Psoas muscle (tissue), 8 donors: ENCODE measurements at places on chromosomes 11 and 22.

GRCh38 chr22:44663256-44663999 is 38.6 kb upstream of the PRR5 start:
- DNase-seq = no peak

GRCh38 chr11:35491231-35491871 is 34.1 kb downstream of the PAMR1 start:
- DNase-seq = no peak

DNA sequence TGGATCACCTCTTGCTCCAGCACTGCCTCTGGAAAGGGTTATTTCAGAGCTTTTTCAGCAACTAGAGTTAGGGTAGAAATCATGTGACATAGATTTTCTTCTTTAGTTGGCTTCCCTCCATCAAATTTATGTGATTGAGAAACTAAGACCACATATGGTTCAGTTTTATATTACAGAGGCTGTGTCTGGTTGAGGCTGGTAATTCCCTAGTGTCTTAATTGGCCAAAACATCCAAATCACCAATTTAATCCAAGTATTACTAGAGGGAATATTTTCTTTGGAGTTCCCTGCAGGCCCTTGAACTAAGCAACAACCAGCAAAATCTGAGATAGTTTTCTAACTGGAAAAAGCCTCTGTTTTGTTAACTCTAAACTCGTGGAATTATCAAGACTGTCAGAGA is 136.3 kb downstream of the ARHGAP42 start:
- no peak for DNase-seq

DNA sequence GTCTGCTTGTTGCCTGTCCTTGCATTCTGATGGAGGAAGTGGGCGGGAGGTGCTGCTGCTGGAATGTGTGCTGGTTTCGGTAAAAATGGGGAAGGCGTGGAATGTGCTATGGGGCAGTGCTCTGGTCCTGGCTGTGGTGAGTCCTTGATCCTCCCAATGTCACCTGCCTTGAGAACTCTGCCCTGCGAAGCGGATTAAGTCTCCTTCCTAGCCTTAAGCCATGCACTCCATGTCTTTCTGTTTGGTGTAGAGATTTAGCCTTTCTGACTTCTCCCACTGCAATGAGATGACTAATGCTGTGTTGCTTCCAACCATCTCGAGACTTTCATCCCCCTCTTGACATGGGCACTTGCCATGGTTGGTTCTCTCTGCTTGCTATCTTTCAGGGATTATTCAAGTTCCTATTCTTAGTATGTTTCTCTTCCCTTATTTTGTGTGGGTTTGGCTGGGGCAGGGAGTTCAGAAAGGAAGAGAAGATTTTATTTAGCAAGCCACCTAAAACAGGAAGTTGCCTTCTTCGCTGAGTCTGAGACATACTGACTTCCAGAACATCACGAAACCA is 687.9 kb downstream of the NTM start:
- no peak for DNase-seq

DNA sequence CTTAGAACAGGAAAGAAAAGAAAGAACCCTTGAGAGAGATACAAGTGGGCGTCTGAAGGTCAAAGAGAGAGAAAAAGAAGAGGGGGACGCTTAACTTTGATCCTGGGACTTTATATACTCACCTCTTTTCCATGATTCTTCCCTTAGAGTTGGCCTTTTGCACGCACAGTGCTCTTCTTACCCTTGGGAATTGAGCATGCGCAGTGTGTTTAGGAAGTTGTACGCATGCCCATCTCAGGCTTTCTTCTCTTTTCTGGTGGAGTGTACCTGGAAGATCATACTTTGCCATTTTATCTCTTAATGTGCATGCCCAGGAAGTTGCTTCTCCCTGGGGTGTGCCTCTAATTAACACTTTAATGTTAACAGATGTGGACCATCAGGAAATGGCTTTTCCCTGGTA is 229.6 kb upstream of the ANO3 start:
- DNase-seq = no peak

GRCh38 chr11:113281052-113281725 is 33.2 kb upstream of the TTC12 start:
- DNase-seq = no peak

GRCh38 chr22:25202290-25202921 is 2.7 kb downstream of the CRYBB3 start:
- no peak for DNase-seq

DNA sequence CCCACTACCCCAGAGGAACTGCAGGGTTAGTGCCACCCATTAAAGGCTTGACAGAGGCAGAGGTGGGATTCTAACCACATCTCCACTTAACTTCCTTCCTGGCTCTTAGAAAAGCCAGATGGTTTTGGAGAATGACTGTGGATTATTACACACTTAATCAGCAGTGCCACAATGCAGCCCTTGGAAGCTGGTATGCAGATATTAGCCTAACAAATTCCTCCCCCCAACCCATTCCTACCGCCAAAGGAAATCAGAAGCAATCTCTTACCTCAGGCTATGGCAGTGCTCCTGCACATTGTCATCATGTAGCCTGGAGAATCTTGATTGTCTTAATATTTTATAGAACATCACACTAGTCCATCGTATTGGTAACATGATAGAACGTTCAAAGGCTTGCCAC is 23.2 kb upstream of the NRGN start:
- DNase-seq = no peak

GRCh38 chr11:62458212-62459002 is 39.6 kb downstream of the SCGB1A1 start:
- no peak for DNase-seq

DNA sequence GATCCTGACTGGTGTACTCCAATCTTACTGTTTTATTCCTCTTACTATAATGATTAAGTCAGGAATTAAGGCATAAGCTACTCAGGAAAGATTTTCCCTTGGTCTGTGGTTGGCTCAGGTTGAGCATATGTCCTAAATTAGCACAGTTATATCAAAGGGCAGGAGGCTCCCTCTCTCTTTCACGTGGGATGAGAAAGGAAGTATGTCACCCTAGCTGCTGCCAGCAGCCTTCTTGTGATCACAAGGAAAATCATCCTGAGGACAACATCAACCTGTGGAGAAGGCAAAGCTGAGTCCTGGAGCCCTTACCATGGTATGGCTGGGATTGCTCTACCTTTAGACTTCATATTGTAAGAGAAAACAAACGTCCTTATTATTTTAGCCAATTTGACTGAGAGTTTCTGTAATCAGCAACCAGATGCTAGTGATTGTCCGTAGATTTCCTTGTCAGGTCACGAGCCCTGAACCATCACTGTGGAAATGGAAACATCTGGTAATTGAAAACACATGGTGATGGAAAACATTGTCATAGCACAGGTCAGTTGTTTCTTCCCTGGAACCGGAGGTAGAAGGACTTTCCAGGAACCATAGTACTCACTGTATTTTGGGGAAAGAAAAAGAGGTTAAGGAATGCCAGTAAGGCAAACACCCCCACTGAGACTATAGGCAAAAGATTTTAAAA is 40.6 kb upstream of the DEUP1 start:
- DNase-seq = no peak

GRCh38 chr11:108622341-108622740 is 28.8 kb upstream of the EXPH5 start:
- no peak for DNase-seq

DNA sequence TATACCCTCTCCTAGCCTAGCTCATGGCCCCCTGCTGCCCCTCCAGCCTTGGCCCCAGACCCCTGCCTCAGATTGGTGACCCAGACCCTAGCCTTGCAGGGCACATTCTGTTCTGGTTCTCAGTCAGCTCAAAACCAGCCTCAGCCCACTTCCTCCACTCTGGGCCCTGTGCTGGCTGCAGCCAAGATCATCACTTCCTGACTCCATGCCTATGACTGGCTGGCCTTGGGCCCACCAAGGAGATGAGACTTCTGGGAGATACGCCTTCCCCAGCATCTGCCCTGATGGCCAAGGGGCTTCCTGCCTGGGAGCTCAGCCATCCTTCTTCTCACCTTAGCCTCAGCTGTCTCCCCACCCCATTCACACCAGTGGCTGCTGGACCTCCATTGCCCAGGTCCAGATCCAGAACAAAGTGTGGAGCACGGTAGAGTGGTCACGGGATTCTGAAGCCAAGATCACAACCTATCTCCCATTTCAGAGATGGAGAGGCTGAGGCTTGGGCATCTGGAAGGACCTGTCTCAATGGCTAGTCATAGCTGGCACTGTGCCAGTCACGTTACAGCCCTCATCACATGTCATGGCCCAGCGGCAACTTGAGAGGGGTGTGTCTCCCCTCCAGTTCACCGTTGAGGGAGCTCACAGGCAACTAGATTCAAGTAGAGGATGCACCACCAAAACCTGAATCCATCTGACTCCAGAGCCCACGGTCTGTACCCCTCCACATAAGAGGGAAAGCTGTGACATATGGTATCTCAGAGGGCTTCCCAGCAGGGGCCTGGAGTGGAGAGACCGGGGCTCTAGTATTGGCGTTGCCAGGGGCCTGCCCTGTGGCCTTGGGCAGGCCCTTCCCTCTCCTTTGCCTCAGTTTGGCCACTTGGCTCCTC is 43.0 kb upstream of the KLHL35 start:
- DNase-seq = peak; percentile 70

- no peak for DNase-seq
Measured at GRCh38 chr22:26295563-26296126, 126.4 kb downstream of the SEZ6L start.

DNA sequence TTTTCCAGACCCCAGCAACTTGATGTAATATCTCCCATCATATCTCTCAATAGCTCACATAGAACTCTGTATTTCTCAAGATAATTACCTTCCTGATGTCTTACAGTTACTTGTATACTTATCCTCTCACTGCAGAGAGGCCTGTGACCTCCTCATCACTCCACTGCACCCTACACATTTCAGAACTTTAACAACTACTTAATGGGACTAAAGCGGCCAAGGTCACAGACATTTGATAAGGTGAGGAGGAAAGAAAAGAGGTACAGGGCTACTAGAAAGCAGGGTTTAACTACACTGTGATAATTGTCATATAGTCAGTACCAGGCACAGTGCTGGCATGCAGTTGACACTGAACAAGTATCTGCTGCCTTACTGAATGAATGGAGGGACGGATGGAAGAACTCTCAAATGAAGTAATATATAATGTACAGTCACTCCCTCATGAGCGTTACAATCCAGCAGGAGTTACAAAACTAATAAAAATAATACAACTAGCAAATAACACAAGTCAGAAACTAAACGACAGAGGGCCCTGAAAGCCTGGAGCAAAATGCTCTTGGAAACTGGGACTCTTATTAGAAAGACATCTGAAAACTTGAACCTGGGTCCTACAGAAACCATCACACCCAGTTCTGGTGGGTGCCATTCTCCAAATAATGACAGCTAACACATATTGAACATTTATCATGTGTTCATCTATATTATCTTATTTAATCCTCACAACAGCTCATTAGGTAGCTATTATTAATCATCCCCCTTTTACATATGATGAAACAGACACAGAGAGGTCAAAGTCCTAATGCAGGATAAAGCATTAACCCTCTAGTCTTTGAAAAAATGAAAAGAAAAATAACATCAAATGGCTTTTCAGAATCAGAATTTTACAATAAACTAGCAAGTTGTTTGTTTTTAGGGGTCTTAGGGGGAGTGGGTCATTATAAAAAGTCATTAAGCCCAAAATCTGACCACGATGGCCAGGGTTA is 14.3 kb downstream of the PI4KA start:
- DNase-seq = no peak

DNA sequence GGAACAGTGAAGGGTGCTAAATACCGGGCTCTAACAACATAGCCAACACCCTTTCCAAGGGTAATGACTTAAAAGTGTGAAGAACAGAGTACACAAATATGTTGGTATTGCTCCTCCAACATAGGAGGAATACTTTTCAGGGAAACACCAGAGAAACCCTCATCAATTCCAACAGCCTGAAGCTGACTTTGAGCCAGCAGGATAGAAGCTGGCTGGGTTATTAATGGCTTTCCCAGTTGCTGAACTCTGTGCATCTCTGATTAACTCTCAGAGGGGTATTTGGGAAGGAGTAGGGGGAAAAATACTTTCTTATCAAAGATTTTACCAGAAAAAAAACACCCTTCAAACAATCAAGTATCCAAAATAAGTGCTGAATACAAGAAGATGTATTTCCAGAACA is 95.6 kb downstream of the AMBRA1 start:
- DNase-seq = no peak
